GM23338 (cell line): ENCODE measurements at places on chromosomes 6 and 20.

- peak; percentile 90 for DNase-seq
- H3K4me1 ChIP-seq = no peaks in the 10 kb centered on the region
- H3K4me3 ChIP-seq = no peak overlapping the region
- H3K27me3 ChIP-seq = no peaks in the 10 kb centered on the region
Measured at GRCh38 chr20:45138561-45139300, 14.5 kb upstream of the WFDC12 start.

- no peaks in the 10 kb centered on the region for H3K27me3 ChIP-seq
- H3K4me3 ChIP-seq = no peak overlapping the region
- H3K36me3 ChIP-seq = no peaks in the 10 kb centered on the region
- no peak overlapping the region for H3K27ac ChIP-seq
- no peaks in the 10 kb centered on the region for H3K4me1 ChIP-seq
Measured at GRCh38 chr20:38304845-38305447, 990 bp downstream of the BPI start.

GRCh38 chr6:36360241-36361054 lies 23.8 kb upstream of the BNIP5 start:
- peak; percentile 94 for DNase-seq
- no peak overlapping the region for H3K4me3 ChIP-seq
- no peaks in the 10 kb centered on the region for H3K27me3 ChIP-seq
- no peaks in the 10 kb centered on the region for H3K4me1 ChIP-seq

- peaks cover 2% of the 10 kb centered on the region; the same call in 1 of the 2 replicates for H3K36me3 ChIP-seq
- no peak overlapping the region for H3K27ac ChIP-seq
- DNase-seq = no peak
Measured at GRCh38 chr6:155994086-155994485, 538.4 kb upstream of the NOX3 start.

DNA sequence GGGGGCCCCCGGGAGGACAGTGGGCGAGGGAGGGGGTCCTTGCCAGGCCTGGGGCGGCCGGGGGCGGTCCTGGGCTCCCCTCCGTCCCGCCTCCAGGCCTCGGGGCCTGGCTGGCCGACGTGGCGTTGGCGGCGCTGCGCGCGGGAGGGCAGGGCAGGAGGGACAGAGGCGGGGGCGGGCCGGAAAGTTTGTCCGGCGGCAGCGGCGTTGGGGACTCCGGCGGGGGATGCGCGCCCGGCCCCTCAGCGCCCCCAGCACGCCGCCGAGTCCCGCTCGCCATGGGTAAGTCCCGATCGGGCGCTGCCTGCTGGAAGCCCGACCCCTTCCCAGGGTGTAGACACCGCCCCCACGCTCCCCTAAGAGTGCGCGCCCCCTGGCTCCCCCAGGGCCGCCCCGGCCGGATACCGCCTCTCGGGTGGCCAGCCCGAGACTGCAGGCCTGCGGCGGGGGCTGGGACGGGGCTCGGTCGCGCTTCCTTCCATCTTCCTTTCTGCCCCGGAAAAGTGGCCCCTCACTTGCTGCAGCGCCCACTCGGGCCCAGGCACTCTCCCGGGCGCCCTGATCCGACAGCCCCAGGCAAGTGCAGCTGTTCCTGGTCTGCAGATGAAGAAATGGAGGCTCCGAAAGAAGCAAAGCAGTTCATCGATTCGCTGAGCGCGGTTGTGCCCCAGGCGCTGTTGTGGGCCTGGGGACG lies at the start of gene SLC2A10:
SLC2A10 (plus strand) TSS at position 191 of the 694 bp plus-strand sequence; CDS start at position 279, 88 bp downstream.
- peak; percentile 80 for DNase-seq
- H3K36me3 ChIP-seq = 0 out of 2 replicates have a peak, but pooled peaks cover 5% of the 10 kb centered on the region
- H3K27me3 ChIP-seq = no peaks in the 10 kb centered on the region

GRCh38 chr20:48858075-48858790 lies 30.4 kb upstream of the PREX1 start:
- DNase-seq = no peak
- H3K4me3 ChIP-seq = no peak overlapping the region
- H3K36me3 ChIP-seq = no peaks in the 10 kb centered on the region
- H3K4me1 ChIP-seq = no peaks in the 10 kb centered on the region
- no peak overlapping the region for H3K27ac ChIP-seq

- H3K36me3 ChIP-seq = no peaks in the 10 kb centered on the region
- H3K4me1 ChIP-seq = peaks cover 9% of the 10 kb centered on the region
- peak overlapping the region; percentile 89 for H3K27ac ChIP-seq
- H3K4me3 ChIP-seq = peak overlapping the region; percentile 10; the same call in 1 of the 2 replicates
- DNase-seq = no peak
- no peaks in the 10 kb centered on the region for H3K27me3 ChIP-seq
Measured at GRCh38 chr6:142014515-142014914, 118.2 kb upstream of the GJE1 start.

DNA sequence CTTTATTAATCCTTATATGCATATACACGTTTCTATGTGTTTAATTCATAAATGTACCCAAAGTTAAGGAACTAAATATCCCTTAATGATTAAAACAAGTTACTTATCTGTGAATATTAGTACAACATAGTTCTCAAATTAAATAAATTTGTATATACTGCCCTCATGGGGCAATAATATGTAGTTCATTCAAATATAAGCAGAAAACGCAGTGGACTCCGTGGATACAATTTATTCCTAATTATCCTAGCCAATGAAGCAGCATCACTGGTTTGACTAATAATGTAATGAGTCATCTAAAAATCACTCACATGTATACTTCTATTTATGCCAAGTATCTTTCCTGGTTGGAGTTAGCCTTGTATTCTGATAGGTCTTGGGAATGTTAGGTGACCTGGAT lies 111.6 kb downstream of the TBC1D32 start:
- H3K4me3 ChIP-seq = no peak overlapping the region
- H3K4me1 ChIP-seq = no peaks in the 10 kb centered on the region
- peak; percentile 10 for DNase-seq
- H3K27ac ChIP-seq = no peak overlapping the region
- H3K27me3 ChIP-seq = no peaks in the 10 kb centered on the region

DNA sequence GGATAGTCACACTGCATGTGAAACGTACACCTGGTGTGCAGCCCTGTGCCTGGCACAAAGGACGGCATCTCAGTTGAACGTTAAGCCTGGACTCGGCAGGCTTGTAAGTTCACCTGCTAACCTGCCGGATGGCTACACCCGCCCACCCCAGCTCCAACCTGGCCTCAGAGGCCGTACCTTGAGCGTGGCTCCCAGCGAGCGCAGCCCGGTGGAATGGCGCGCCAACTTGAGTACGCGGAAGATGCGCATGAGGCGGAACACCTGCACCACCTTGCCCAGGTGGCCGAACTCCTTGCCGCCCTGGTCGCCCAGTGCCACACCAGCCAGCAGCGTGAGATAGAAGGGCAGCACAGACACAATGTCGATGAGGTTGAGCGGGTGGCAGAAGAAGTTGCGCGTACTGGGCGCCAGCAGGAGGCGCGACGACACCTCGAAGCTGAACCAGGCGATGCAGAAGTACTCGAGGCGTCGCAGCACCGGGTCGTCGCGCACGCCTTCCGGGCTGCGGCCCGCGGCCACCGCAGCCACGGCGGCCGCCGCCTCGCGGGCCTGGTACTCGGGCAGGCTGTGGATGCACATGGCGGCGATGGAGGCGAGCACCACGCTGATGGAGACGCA lies 3.3 kb downstream of the KCNS1 start:
- peak overlapping the region; percentile 45; the same call in 1 of the 2 replicates for H3K4me3 ChIP-seq
- H3K27me3 ChIP-seq = peaks cover 55% of the 10 kb centered on the region
- no peaks in the 10 kb centered on the region for H3K36me3 ChIP-seq
- no peak overlapping the region for H3K27ac ChIP-seq
- peaks cover 5% of the 10 kb centered on the region; the same call in 1 of the 2 replicates for H3K4me1 ChIP-seq

GRCh38 chr6:21023210-21023609 lies 489.0 kb downstream of the CDKAL1 start:
- DNase-seq = no peak
- 0 out of 2 replicates have a peak, but pooled peaks cover 4% of the 10 kb centered on the region for H3K4me1 ChIP-seq
- H3K36me3 ChIP-seq = no peaks in the 10 kb centered on the region
- no peaks in the 10 kb centered on the region for H3K27me3 ChIP-seq
